Foreskin melanocyte (primary cell): ENCODE measurements at places on chromosomes 3 and 15.

GRCh38 chr3:72818092-72818773, 30.0 kb downstream of the SHQ1 start:
- no peak for DNase-seq

DNA sequence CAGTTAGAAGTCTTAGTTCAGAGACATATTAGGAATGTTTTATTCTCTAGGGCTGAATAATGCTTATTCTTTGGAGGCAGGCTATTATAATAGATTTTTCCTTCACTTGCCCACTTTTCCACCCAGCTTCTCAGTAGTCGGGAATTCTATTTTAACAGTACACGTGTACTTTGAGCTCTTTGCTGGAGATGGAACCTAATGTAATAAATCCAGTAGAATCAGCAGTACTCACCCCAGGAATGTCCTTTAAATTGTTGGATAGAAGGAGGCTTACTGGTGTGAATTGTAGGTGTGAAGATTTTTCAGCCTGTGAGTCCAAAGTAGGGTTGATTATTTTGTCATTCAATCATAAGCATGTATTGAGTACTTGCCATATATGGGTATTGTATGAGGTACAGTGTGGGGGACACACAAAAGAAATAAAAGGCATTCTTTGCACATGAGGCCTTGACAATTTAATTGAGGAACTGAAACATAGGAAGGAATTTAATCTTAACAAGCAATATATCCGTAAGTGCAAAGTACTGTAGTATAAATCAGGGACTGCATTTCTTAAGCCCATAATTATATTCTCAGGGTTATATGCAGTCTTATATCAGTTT, 29.5 kb upstream of the MGA start:
- DNase-seq: no peak

- no peak for DNase-seq
Observed at GRCh38 chr3:88267441-88267840, 117.7 kb downstream of the C3orf38 start.

- peak; percentile 35 for DNase-seq
Observed at GRCh38 chr3:89067736-89068135, 39.7 kb upstream of the EPHA3 start.

DNA sequence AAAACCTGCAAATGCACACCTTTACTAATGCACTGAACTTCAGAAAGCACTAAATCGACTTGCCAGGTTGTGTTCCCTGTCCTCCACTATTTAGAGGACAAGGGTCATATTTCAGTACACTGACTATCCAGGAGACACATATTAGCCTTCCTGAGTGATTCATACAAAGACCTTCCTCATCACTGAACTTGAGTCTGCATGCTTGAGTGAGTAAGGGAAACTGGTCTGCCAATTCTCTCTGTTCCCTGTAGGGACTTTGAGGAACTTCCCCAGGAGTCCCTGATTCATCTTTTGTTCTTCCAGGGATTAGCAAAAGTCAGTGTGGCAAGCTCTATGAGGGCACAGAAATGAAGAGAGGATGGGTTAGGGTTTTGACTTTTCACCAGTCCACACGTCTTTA, 565.9 kb downstream of the PDCD6IP start:
- no peak for DNase-seq

DNA sequence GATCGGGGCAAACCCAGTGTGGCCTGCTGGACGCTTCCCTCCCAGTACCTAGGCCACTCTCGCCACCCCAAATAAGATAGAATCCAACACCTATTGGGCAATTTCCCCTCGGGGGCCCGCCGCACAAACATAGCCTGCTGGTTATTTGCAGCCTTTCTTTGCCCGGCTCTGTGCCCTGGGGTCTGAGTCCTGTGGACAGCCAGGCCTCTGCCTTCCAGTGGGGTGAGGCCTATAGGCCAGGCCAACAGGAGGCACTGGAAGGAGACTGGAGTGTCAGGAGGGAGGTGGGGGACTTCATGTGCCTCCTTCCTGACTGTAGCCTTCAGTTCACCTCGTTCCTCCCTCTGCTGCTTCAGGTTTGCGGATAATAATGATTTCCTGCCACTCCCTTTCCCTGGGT, 47.4 kb upstream of the LDHAL6B start:
- no peak for DNase-seq

GRCh38 chr3:71944482-71945065, 159.6 kb upstream of the PROK2 start:
- no peak for DNase-seq

GRCh38 chr3:66830301-66830700, 167.8 kb upstream of the KBTBD8 start:
- no peak for DNase-seq

- no peak for DNase-seq
Observed at GRCh38 chr15:74387621-74388362, 20.3 kb upstream of the CYP11A1 start.

GRCh38 chr3:134652886-134653630, 2.2 kb upstream of the KY start:
- no peak for DNase-seq

DNA sequence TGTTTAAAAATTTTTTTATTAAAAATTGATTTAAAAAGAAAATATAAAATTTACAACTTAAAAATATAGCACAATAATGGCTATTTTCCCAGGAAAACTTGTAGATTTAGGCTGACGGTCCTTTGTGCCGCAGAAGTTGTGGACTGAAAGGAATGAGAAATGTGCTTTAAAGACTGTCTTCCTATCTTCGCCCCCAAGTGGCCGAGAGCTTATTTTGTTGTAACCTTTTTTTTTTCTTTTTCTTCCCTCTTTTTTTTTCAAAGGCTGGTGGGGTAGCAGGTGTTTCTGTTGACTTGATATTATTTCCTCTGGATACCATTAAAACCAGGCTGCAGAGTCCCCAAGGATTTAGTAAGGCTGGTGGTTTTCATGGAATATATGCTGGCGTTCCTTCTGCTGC, 15.5 kb downstream of the SLC25A26 start:
- no peak for DNase-seq

DNA sequence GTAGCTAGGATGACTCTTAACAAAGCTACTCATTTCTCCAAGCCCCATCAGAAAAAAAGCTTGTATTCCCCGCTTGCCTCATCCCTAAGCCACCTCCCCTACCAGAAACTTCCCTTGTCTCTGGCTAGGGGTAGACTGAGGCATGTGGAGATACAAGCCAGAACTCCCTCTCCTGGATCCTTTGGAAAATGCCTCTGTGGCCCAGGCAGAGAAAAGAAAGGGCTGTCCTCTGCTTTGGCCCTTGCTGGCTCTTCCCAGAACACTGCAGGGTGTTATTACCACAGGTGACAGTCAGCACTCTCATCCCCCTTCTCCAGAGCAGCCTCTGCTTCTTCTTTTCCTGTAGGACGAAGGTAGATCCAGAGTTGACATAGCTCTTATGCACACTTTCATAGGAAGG, 15.2 kb downstream of the RMDN3 start:
- DNase-seq: no peak

DNA sequence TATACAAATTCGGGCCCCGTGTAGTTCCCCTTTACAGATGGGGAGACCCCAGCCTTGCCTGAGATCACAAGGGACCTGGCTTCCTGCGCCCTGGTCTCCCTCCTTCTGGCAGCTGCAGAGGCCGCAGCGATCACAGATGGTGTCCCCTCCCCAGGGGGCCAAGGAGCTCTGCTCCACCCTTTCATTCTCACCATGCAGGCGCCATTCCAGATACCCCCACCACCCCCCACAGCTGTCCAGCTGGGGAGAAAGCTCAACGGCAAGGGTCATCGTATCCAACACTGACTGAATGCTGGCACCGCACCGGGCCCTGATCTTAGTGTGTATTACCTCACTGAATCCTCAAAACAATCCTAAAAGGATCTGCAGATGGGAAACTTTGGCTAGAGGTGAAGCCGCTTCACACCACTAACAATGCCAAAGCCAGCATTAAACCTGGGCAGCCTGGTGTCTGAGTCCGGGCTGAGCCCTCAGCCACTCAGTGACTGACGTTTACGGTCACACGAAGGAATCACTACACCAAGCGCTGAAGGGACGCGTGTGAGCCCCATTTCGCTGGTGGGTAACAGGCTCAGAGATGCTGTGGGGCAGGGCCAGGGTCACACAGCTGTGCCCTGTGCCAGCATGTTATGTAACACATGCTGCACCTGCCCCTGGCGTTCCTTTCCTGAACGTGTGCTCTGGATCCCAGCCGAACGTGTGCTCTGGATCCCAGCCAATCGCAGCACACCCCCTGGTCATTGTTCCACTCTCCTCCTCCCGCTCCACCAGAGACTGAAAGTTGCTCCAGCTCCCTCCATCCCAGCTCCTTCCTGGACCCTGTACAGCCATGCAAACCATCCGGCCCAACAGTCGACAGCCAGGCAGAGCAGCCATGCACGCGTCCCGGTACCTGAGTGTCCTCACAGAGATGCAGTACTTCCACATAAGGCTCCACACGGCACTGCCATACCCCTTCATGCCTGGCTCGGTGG, 51.8 kb downstream of the IQSEC1 start:
- no peak for DNase-seq
